ENCODE measurements at places on chromosomes 6 and 20.

GRCh38 chr20:56460459-56460858 is 8.0 kb upstream of the RTF2 start:
- peak; percentile 31 for DNase-seq

DNA sequence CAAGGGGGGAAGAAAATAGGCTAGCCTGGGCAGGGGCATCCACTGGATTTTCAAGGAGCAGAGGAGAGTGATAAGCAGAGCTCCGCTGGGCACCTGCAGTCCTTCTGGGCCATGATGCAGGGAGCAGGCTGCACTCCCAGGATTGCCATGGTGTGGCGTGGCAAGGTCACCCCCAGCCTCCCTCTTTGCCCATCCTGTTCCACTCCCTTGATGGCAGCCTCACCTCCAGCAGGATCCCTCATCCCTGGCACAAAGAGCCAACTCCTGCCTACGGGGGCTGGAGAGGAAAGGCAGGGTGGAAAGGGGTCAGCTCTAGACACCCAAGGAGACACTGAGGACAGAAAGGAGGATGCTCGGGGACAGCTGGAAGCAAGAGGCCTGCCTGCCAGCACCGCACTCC is 22.4 kb upstream of the MYMX start:
- DNase-seq = no peak

DNA sequence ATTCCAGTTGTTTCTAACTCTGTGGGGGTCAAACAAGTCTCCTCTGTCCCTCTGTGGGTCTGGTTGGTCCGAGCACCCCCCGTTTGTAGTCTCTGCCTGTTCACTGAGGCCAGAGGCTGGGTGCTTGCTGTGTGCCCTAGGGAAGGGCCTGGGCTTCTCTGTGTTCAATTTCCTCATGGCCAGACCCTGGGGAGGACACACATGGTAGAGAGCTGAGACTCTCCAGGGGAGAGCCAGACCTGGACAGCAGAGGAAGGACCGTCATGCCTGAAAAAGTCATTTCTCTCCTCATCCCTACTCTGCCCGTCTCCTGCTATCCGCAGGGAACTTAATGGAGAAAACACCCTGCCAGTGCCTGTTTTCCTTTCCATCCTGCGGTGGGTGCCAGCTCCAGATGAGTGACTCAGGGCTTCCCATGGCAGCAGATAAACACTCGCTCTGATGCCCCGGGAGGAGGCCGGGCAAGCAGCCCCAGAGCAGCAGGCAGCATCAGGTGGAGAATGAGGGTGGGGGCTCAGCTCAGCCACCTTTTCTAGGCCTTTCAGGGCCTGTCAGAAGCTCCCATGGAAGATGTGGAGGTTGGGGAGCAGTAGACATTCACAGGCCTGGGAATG is 51.9 kb downstream of the SNAI1 start:
- no peak for DNase-seq

GRCh38 chr20:57620274-57620990 is at the start of gene ZBP1:
Gene ZBP1 (minus strand): TSS chr20:57620426. CDS start chr20:57620295, 131 bp downstream.
- peak; percentile 23 for DNase-seq

DNA sequence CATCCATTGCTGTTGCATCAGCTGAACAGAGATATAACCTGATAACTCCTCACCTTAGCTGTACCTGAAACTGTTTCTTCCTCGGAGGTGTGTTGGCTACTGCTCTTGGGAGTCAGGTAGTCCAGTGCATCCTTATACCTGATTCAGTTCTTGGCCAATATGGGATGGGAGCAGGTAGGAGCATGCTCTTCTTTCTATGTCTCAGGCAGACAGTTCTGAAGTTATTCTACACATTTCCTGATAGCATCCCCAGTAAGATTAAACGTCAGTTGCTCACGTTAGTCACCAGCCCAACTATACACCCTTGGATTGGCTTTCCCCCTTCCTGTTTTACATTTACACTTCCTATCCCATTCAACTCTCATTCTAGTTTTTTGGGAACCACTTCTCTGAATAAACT is 244.3 kb upstream of the FLRT3 start:
- no peak for DNase-seq

GRCh38 chr20:36065427-36065998 is 89.0 kb upstream of the EPB41L1 start:
- DNase-seq = no peak

GRCh38 chr6:128284128-128284527 is 236.3 kb downstream of the PTPRK start:
- no peak for DNase-seq
